ENCODE measurements at places on chromosomes 12 and 14.

DNA sequence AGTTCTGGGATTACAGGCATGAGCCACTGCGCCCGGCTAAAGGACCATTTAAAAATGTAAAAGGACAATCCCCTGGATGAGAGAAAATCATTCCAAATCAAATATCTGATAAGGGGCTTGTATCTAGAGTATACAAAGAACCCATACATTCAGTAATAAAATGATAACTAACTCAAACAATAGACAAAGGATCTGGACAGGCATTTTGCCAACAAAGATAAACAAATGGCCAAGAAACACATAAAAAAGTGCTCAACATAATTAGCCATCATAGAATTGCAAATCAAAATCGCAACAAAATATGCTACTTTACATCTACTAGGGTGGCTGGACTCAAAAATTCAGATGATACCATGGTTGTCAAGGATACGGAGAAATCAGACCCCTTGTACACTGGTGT, 8.5 kb upstream of the BICD1 start:
- no peak for DNase-seq

DNA sequence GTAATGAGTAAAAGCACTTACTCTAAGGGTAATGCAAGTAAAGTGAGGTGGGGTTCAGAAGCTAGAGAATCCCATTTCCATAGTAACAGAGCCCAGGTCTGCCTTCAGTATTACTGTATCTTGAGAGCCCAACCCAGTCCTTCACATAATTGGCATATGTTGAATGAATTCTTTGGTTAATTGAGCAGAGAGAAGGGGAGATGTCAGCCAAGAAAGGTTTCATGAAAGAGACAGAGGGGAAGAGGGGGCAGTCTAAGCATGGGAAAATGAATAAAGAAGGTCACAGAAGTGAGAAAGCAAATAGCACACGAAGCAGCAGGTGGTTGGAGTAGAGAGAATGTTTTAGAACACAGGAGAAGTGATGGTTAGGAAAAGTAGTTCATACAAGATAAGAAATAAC, 371.1 kb downstream of the SEC23A start:
- DNase-seq: no peak

- peak; percentile 59 for DNase-seq
Measured at GRCh38 chr12:102883204-102883799, 33.7 kb downstream of the PAH start.

DNA sequence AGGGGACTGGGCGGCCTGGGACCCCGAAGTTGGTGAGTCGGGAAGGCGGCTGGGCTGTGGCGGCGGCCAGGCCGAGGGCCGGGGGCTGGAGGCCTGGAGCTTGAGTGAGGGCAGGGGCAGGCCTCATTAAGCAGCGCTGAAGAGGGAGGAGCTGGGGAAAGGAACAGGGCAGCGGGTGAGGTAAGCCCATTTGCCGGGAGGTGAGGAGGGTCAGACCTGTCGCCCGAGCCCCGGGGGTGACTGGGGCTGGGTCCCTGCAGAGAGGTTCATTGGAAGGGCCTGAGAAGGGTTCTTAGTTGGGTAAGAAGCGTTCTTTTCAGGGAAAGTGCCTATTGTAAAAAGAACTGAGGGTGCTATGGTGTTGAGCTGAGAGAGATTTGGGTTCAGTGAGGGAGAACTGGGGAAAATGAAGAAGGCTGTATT, 441 bp downstream of the RAB5B start:
- peak; percentile 39 for DNase-seq

GRCh38 chr12:53227836-53228235, 4.2 kb downstream of the RARG start:
- DNase-seq: no peak

DNA sequence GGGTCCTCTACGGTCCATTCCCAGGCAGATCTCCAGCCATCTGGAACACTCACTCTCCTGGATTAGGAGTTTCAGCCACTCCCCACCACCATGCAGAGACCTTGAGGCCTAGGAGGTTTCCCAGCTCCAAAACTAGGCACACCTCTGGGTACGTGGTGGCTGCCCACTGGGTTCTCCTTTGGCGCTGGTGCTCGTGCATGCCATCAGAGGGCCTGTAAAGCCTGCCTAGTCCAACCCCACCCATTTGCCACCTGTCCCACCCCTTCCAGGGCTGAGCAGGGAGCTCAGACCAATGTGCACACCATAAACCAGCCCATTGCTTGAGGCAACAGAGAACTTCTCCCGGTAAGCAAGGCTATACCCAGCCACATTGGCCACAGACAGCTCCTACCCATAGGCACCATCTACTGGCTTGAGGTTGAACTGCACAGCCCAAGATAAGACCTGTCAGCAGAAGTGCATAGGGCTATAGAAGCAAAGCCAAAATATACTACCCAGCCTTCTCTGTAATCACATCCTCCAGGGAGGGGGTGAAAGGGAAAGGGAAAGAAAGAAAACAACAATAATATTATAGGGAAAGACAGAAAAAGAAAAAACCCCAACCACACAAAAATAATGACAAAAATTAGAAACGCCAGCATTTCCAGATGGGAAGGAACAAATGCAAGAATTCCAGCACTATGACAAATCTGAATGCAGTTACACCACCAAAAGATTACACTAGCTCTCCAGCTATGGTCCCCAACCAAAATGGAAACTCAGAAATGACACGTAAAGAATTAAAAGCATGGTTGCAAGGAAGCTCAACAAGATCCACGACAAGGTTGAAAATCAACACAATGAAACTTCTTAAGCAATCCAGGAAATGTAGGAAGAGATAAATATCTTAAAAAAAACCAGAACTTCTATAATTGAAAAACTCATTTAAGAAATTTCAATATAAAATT, 111.9 kb upstream of the CCDC175 start:
- peak; percentile 44 for DNase-seq

Measured in stimulated activated CD4-positive, alpha-beta T cell treated with anti-CD3 and anti-CD28 coated beads, Interleukin-2, amount 100 ng/mL, for 24 hours (primary cell).